ENCODE measurements at places on chromosomes 2 and 18. TPM values are rescaled to one million over a fixed set of nuclear protein-coding genes. Genes with fewer than 3 reads are reported as not detected.

DNA sequence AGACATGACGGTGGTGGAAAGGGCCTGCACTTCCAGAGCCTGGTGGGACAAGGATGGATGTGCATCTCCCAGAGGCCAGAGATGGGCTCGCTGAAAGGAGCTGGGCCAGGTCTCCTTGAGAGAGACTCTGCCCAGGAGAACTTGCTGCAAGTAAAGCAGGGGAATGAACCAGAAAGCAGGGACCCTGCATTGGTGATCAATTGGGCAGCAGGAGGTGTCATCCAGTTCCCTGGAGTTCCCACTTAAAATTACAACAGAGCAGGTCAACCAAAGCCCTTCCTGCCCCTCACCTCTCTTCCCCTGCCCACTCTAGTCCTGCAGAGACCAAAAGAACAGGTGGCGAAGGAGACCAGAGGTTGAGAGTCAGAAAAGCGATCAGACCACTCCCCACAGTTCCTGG is 69.7 kb upstream of the CAB39 start:
- DNase-seq, result no peak

DNA sequence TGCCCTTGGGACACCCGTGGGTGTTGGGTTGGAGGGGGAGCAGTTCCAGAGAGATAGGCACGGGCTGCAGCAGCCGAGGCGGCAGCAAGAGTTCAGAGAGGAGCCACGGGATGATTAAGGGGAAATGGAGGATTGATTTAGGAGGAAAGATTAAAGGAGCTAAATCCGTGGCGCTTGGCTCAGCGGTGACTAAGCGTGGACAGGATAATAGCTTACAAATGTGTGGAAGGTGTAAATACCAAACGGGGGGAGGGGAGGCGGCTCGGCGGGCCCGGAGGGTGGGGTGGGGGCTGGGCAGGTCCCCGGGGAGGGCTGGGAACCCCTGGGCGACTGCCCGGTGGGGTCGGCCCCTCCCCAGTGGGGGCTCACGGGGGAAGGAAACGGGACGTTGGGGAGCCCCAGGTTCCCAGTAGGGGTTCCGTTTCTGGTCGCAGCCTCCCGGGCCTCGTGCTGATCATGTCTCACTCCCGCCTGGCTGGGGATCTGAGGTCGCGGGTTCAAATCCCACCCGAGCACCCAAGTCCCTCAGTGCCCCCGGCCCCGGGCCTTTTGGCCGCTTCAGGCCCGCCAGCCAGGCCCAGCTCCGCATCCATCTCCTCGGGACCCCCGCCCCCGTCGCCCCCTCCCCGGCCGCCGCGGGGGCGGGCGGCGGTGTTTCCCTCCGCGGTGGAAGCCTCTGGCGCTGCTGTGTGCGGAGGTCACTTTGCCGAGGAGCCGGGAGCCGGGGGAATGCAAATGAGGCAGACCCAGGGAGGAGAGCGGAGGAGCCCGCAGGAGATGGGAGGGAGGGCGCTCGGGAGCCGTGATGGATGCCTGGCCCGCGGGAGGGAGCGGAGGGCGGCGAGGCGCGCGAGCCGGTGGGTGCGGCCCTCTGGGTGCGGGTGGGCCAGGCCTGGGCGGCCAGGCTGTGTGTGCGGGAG is 8.1 kb downstream of the ASIC4 start:
- no peak for DNase-seq

GRCh38 chr2:33104726-33105125 is 158.0 kb downstream of the LTBP1 start:
- no peak for DNase-seq

DNA sequence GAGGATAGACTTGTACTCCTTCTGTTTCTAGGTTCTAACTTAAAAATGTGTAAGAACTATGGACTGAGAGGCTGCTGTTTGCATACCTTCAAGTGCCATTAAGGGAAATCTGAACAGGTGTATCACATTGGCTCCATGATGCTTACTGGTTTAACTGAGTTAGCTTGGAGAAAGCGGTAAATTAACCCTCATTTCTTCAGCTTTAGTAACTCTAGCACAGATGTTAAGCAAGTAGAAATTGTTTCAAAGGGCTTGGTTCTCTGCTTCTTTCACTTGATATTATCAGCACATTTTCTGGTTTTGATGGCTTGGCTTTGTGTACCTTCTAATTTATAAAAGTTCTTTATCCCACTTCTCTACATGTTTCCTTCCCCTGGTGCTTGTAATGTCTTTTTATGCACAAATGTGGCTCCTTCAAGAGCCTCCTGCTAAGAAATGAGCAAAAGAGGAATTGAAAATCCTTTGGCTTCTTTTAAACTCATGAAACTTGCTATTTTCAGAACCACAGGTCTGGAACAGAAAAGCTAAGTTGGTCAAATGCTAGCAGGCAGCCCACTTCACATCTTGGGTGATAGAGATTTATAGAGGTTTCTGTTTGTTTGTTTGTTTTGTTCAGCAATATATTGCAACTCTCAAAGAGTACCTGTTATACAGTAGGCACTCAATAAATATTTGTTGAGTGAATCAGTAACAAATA is 249.9 kb upstream of the THUMPD2 start:
- no peak for DNase-seq

DNA sequence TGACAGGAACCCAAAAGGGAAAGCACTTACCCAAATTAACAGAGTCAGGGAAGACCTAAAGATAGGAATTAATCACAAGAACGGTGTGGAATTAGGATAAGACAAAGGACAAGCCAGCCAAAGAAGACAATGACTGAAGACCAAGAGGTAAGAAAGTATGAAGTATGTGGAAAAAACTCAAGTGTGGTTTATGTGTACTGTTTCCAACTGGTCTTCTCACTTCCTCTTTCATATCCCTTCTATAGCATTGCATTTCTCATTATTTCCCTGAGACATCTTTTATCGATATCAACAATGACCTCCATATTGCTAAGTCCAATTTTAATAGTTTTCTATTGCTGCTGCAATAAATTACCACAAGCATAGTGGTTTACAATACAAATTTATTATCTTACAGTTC is 313.5 kb upstream of the SLC39A10 start:
- DNase-seq, result no peak

GRCh38 chr18:49879271-49879580 is 65.9 kb upstream of the ACAA2 start:
- DNase-seq, result no peak

GRCh38 chr2:162184359-162184758 is 32.3 kb upstream of the GCG start:
- no peak for DNase-seq

DNA sequence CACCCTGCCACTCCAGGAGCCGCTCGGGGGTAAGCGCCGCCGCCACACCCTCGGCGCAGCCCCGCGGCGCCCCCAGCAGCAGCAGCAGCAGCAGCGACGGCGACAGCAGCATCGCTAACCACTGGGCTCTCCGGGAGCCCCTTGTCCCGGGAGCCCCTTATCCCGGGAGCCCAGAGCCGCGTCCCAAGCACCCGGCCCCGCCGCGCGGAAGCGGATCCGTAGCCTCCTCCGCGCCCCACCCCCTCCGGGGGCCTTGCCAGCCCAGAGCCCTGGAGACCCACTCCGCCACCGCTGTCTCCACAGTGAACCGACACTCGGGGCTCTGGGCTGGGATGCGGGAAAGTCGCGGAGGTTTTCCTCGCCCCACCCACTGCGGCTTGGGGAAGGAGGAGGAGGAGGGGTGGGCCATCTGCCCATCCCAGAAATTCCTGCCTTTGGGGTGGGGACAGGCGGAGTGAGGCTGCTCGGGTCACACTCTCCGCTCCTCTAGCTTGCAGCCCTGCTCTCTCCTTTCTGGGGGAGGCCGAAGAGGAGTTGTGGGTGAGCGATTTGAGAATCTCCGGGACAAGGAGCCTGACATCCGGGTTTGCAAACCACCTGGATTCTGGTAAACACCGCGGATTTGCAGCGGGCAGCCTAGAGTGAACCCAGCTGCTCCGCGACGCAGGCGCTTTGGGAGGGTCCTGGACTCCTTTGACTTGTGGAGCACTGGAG is at the start of gene PLA2R1:
PLA2R1 (minus strand) TSS at position 324 of the 714 bp plus-strand sequence; CDS start at position 112, 212 bp downstream.
- peak; percentile 41 for DNase-seq

DNA sequence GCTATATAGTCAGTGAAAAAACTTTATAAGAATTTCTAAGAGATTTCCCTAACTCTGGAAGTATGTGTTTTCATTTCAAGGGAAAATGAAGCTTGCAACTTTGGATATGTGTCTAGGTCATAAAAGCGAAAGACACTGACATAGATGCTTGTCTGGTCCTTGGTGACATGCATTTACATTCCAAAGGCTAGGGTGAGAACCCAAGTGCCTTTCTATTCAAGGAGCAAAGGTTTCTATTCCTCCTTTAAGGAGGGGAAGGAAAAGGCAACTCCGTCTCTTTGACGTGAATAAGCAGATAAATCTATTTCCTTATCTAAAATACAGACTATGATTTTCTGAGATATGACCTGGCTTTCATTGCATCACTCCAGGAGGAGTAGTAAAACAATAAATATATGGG is 261.1 kb downstream of the CDH7 start:
- DNase-seq, result no peak

- no peak for DNase-seq
Observed at GRCh38 chr2:105865222-105865913, 120.7 kb downstream of the NCK2 start.

- DNase-seq, result no peak
Observed at GRCh38 chr2:41698678-41699422, 349.0 kb upstream of the PKDCC start.

GRCh38 chr2:122754561-122754960 is 999.1 kb downstream of the TSN start:
- DNase-seq, result no peak

Gene LRRTM1
- polyA plus RNA-seq, result not detected

Gene INHBB
- 7.2 TPM for polyA plus RNA-seq

Gene PELI1
- polyA plus RNA-seq, result 2.1 TPM

Gene SRD5A2
- polyA plus RNA-seq, result 0.01 TPM

Gene VSNL1
- not detected for polyA plus RNA-seq

Gene CTLA4
- polyA plus RNA-seq, result not detected

Gene SLC14A1
- not detected for polyA plus RNA-seq
